ENCODE measurements at places on chromosomes 1 and 21. TPM values are rescaled to one million over a fixed set of nuclear protein-coding genes. Genes with fewer than 3 reads are reported as not detected.

GRCh38 chr1:208071435-208072031 lies 160.6 kb upstream of the CD34 start:
- H3K27ac ChIP-seq = no peak overlapping the region
- H3K4me3 ChIP-seq = no peak overlapping the region
- H3K4me1 ChIP-seq = peaks cover 7% of the 10 kb centered on the region
- H3K27me3 ChIP-seq = peaks cover 1% of the 10 kb centered on the region

DNA sequence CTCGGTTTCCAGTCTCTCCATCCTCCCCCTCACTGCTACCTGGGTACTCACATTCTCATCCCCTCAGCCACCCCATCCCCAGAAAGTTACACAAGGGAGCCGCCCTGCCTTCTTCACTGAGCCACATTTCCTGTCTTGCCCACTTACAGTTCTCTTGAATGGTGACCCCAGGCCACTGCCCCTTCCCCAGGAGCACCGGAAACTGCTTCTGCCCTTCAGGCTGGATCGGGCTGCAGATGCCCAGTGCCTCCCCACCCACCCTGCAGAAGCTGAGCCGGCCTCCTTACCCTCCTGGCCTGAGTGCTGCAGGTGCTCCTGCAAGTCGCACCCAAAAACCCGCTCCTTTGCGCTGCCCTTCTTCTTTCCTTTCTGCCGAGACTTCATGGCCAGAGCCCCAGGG lies 450 bp downstream of the ARHGAP30 start:
- no peak overlapping the region for H3K27ac ChIP-seq
- peaks cover 11% of the 10 kb centered on the region for H3K27me3 ChIP-seq
- no peak for DNase-seq
- no peaks in the 10 kb centered on the region for H3K36me3 ChIP-seq
- no peak overlapping the region for H3K4me3 ChIP-seq
- H3K4me1 ChIP-seq = peaks cover 5% of the 10 kb centered on the region

- no peak overlapping the region for H3K27ac ChIP-seq
- DNase-seq = no peak
- peaks cover 5% of the 10 kb centered on the region for H3K27me3 ChIP-seq
- H3K36me3 ChIP-seq = no peaks in the 10 kb centered on the region
- H3K4me1 ChIP-seq = peaks cover 19% of the 10 kb centered on the region
- no peak overlapping the region for H3K4me3 ChIP-seq
Observed at GRCh38 chr1:62240651-62241370, 46.2 kb downstream of the L1TD1 start.

DNA sequence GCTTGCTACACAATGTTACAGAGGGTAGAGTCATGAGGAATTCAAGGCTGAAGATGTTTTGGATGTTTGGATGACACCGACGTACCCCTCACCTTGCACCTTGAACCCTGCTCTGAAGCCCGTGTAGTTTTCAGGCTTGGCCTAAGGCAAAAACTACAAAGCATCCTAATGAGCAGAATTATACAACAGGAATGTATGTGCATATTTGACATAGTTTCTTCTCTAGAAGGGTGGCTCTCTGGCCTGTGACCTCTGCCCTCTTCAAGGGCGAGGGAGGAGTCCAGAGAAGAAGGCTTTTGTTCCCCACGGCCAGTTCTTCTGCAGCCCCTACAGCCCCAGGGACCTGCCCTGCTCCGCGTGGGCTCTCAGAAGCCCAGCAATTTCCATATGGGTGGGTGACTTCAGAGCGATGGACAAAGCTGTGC lies 43.3 kb downstream of the L1TD1 start:
- H3K4me1 ChIP-seq = peaks cover 33% of the 10 kb centered on the region
- peaks cover 3% of the 10 kb centered on the region for H3K36me3 ChIP-seq
- peaks cover 3% of the 10 kb centered on the region for H3K27me3 ChIP-seq
- no peak for DNase-seq

The CAMTA1 gene
- 80.9 TPM for total RNA-seq

Data from HFFc6 (cell line).